ENCODE measurements at places on chromosomes 4 and X.

DNA sequence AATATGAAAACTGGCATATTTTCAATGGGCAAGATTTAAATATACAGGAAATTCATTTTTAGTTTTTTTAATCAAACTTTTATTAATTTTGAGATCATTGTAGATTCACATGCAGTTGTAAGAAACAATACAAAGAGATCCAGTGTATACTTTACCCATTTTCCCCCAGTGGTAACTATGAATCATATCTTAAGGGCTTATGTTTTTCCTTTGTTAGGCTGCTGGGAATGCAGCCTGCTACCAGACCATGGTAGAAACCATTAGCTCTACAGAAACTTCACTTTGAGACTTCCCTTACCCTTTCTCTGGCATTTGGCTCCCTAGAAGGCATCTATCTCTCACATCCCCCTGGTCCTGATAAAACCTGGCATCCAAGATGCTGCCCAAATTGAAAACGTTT is 147.6 kb upstream of the EOLA2 start:
- DNase-seq, result no peak

GRCh38 chr4:110501826-110502225 is 25.9 kb downstream of the ENPEP start:
- DNase-seq, result no peak

- no peak for DNase-seq
Observed at GRCh38 chr4:66569228-66569627, 898.9 kb upstream of the EPHA5 start.

DNA sequence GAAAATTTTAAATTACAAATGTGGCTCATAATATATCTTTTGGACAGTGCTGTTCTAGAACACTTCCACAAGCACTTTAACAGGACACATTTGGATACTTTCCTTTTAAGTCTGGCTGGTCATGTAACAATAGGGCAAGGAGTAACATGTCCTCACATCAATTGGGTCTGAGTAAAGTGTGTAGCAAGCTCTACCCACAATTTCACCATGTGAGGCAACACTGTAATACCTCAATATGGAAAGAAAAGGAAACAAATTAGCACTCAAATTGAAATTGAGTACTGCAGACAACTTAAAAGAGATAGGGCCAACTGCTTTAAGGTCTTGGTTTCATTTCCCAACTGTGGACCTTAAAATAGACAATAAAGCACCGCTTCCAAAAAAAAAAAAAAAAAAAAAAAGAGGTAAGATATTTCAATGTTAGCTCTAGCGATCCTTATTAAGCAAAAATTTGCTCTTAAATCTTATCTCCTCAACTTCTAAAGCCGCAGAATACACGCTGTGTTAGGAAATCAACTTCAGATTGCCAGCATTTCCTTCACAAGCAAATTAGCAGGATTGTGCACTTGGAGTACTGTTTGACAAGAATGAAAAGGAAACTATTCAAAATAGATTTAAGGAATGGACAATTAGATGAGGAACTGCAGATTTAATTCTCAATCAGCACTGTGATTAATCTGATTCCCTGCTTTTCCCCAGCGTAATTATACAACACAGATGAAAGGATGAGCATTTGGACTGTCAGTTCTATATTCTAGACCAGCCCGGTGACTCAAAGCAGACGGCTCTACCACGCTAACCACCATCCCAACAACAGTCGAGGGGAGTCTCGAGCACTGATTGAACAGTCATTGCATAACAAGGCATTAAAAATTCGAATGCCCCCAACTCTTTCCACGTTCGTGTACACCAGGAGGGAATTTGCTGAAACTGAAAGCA is 1.6 kb downstream of the CASK start:
- no peak for DNase-seq

- DNase-seq, result no peak
Observed at GRCh38 chr4:15668566-15669435, 12.8 kb upstream of the FAM200B start.

DNA sequence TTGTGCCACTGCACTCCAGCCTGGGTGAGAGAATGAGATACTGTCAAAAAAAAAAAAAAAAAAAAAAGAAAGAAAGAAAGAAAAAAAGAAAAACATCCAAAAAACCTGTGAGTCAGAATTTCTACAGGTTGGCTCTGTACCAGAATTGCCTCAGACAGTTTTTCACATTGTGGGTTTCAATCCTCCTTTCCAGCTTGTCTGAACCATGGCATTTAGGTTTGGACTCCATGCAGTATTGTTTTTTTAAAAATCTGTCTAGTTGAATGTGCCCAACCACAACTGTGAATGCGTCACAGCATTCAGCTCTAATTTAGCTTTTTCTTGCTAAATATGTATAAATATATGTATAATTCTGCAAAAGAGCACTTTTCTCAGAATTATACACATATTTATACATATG is 31.4 kb upstream of the ARSH start:
- DNase-seq, result no peak

- no peak for DNase-seq
Observed at GRCh38 chrX:75151827-75152592, 4.1 kb downstream of the ABCB7 start.

Measured in activated naive CD4-positive, alpha-beta T cell (primary cell).